ENCODE measurements at places on chromosomes 5 and 9. TPM values are rescaled to one million over a fixed set of nuclear protein-coding genes. Genes with fewer than 3 reads are reported as not detected.

DNA sequence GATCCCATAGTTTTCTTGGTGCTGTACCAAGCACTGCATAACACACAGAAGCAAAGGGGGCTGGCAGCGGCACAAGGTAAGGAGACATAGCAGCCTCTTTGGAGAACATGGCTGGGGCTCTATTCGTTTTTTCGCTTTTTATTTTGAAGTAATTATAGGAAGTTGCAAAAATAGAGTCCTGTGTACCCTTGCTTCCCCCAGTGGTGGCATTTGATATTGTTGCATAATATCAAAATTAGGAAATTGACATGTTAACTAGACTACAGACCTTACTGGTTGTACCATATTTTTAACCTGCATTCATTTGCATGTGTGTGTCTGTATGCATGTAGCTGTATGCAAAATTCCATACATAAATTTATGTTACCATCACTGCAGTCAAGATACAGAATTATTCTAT lies 6.6 kb upstream of the UBQLN1 start:
- DNase-seq, result no peak

DNA sequence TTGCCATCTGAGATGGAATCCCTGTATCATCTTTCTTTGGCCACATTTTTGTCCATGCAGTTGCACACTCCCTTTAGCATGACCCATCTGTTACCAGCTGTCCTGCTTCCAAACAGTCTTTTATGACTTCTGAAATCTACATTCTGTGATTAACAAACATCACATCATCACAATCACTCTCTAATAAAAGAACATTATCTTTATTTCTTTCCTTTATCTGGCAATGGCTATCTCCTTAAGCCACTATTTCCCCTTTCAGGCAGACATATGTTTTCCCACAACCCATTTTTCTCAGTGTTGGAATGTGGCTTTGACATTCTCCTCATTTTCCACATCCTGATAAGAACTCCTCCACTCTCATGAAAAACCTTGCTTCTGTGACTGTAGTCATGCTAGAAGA lies 141.0 kb downstream of the ST8SIA4 start:
- no peak for DNase-seq

Gene HAND1
- total RNA-seq, result not detected

GRCh38 chr5:166165596-166165995 lies 2125.8 kb upstream of the WWC1 start:
- DNase-seq, result no peak

Gene SLC6A7
- not detected for total RNA-seq

- no peak for DNase-seq
Observed at GRCh38 chr5:64077589-64077988, 88.1 kb upstream of the RNF180 start.

GRCh38 chr9:76592091-76592973 lies 133.3 kb downstream of the GCNT1 start:
- DNase-seq, result no peak

GRCh38 chr9:106878081-106878837 lies 15.3 kb downstream of the ZNF462 start:
- no peak for DNase-seq

- DNase-seq, result no peak
Observed at GRCh38 chr5:92652756-92653155, 928.3 kb downstream of the NR2F1-AS1 start.

DNA sequence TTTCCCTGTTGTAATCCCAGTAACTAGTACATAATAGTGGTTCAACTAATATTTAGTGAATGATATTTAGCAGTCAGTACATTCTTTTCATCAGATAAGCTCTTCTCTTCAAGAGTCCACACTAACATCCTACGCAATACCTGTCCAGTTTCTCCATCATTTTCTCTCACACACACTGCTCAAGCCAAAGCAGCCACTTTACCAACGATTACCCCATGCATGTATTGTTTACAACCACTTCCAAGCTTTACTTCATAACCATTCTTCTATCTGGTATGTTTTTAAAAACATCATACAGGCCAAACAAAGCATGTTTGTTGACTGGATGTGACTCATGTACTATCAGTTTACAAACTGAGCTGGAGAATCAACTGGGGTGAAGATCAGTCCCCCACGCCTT lies 7.3 kb downstream of the UBTD2 start:
- no peak for DNase-seq

- no peak for DNase-seq
Observed at GRCh38 chr9:92494856-92495255, 12.6 kb upstream of the ASPN start.

Gene NMUR2
- total RNA-seq, result not detected

GRCh38 chr5:122741681-122742080 lies 33.2 kb upstream of the SNX2 start:
- DNase-seq, result no peak

GRCh38 chr5:52491071-52491787 lies 296.5 kb upstream of the ITGA1 start:
- DNase-seq, result no peak

Gene TMC1
- not detected for total RNA-seq

Gene HAPLN1
- not detected for total RNA-seq

Gene GRXCR2
- not detected for total RNA-seq

Gene GLRX
- total RNA-seq, result 33.2 TPM

DNA sequence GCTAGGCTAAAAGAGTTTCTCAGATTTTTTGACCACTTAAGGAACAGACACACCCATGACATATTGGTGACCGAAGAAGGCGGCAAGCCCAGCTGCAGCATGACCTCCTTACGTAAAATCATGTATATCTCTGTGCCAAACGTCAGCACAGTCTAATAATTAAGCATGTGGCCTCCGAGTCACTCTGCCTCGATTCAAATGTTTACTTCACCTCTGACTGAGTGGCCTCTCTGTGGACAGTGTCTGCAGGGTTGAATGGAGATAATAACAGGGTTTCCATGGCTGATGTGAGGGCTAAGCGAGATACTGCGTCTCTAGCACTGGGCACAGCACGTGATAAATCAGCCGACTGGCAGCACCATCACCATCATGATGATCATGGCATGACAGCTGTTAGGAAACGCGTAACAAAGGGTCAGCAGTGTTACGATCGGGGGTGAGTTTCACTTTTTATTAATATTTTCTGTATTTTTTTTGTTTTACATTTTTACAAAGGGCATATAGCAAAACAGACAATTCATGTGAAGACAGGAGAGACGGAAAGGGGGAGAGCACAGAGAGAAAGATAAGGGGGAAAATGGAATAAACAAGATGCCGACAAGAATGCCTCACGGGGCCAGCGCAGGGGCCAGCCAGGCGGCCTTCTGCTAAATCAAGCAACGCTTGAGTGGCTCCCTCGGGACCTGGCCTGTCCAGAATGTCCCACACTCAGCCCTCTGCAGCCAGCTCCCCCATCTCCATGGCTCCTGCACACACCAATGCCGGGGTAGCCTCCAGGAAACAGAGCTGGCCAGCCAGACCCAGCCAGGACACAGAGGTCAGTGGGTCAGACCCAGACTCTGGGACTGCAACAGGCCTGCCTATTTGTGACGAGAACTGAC lies 60.3 kb downstream of the ADAMTS2 start:
- DNase-seq, result no peak

Gene SPINK4
- total RNA-seq, result not detected

- DNase-seq, result no peak
Observed at GRCh38 chr9:18466101-18466500, 7.9 kb upstream of the ADAMTSL1 start.

DNA sequence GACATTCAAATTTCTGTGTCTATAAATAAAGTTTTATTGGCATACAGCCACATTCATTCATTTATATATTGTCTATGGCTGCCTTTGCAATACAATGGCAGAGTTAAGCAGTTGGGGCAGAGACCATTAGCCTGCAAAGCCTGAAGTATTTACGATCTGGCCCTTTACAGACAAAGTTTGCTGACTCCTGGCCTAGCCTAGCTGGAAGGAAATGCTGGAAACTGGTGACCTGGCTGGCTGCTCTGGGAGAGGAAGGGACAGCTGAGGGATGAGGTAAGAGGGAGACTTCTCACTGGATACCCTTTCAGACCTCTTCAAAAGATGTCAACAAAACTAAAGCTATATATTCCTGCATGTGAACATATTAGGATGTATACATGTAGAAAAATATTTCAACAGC lies 66.0 kb upstream of the PPARGC1B start:
- no peak for DNase-seq

DNA sequence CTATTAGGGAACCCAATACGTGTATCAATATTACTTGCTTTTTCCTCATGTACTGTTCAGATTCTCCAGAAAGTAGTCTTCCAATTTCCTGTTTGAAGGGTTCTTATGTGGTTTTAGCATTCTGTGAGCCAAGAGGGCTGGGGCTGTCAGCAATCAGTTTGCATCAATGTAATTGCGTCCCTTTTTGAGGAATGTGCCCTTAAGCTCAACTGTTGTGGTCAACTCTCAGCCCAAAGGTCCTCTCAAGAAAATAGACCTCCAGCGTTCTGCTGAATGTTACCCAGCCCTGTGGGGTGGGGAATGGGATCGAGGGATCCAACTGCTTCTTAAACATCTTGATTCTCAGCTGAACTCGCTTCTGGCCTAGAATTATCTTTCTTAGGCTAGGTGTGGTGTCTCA lies 43.8 kb upstream of the CDK20 start:
- DNase-seq, result no peak

Gene FCN2
- total RNA-seq, result not detected

GRCh38 chr5:167639273-167639672 lies 652.2 kb upstream of the WWC1 start:
- no peak for DNase-seq

Gene ZNF454
- not detected for total RNA-seq

Gene TMEM8B
- 6.0 TPM for total RNA-seq

- no peak for DNase-seq
Observed at GRCh38 chr9:88831713-88832407, 159.4 kb upstream of the S1PR3 start.

DNA sequence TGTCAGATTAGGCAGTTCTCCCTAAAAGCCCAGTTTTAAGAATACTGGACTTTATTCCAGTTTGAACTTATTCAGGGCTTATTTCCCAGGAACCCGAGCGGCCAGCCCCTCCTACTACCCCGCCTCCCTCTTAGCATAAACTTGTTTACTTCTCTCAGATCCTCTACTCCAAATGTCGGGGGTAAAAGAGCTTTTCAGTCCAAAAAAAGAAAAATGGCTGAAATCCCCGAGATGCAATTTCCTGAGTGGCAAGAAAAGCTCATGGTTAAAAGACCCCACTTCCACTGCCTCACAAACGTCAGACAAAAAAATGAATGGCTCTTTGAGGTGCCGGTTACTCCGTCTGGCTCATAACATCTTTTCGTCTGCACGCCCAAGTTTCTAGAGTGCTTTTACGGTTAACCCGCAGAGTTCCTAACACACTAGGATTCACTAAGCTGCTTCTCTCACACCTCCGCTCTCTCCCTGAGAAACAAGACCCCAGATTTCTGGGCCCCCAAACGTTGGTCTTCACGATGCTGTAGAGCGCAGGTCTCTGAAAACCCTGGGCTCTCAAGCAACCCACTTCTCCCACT lies 402 bp downstream of the BRD8 start:
- peak; percentile 43 for DNase-seq

- DNase-seq, result no peak
Observed at GRCh38 chr5:54390015-54390414, 65.5 kb upstream of the HSPB3 start.

- no peak for DNase-seq
Observed at GRCh38 chr9:20962536-20963225, 68.8 kb downstream of the HACD4 start.

Gene PPP3R2
- not detected for total RNA-seq

- DNase-seq, result no peak
Observed at GRCh38 chr5:169094586-169095409, 206.1 kb downstream of the SLIT3 start.

Gene CENPK
- 87.5 TPM for total RNA-seq

Gene GFRA3
- total RNA-seq, result not detected

- no peak for DNase-seq
Observed at GRCh38 chr5:34059977-34060376, 17.0 kb upstream of the C1QTNF3 start.
